ENCODE measurements at places on chromosomes 7 and 10. TPM values are rescaled to one million over a fixed set of nuclear protein-coding genes. Genes with fewer than 3 reads are reported as not detected.

DNA sequence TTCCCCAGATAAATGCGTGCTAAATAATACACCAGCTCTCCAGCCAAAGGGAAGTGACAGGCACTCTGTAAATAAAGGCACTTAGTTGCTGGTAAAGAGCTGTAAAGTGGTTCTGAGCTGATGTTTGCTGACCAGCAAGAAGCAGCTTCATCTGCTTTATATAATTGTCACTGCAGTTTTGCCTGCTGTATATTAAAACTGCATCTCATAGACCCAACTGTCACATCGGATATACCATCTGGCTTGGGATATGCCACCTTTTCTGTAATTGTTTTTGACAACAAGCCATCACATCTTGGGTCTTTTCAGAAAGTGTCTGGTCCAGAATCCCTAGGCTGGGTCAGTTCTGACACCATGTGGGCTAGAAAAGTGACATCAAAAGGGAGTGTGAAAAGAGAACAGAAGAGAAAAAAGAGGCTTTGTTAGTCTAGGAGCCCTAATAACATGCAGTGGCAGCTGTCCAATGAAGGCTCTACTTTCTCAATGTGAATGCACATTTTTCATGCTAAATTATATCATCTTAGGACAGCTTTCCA is 697.6 kb downstream of the KCNMA1 start:
- DNase-seq: no peak

- no peak for DNase-seq
Observed at GRCh38 chr10:29811751-29812427, 177.1 kb upstream of the SVIL start.

DNA sequence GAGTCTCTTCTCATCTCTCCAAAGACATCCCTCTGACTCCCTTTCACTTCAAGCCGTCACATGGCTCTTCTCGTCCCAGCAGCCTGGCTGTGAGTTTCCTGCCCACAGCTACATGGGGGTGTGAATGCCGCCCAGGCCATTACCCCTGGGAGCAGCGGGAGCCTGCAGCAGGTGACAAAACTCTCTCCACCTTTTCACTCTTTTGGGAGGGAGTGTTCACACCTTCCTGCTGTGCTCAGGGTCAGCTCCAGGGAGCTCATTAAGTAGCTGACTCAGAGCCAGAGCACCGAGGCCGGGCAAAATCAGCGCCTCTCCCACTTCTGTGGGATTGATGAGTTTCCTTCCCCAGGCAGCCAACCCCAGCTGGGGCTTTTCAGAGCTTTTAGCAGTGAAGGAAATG is 271.3 kb downstream of the TYW1 start:
- DNase-seq: no peak

DNA sequence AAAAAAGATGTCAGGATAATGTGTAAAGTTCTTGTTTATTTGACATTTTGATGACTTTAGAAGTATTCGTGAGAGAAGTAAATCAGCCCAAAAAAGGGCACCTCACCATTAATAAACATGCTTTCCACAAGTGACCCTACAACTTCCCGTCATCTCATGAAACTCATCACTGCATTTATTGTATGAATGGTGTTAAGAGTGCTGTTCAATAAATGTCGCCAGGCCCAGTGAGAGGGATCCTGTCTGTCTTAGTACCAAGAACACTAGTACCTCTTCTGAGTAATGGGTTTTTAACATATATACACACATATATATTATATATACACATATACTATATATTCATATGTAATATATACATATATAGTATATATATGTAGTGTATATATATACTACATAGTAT is 61.9 kb downstream of the TMEM26 start:
- no peak for DNase-seq

The TACC2 gene
- 377 TPM for total RNA-seq
